Stomach (tissue), 19 donors: ENCODE measurements at places on chromosomes 16 and 17. TPM values are rescaled to one million over a fixed set of nuclear protein-coding genes. Genes with fewer than 3 reads are reported as not detected.

DNA sequence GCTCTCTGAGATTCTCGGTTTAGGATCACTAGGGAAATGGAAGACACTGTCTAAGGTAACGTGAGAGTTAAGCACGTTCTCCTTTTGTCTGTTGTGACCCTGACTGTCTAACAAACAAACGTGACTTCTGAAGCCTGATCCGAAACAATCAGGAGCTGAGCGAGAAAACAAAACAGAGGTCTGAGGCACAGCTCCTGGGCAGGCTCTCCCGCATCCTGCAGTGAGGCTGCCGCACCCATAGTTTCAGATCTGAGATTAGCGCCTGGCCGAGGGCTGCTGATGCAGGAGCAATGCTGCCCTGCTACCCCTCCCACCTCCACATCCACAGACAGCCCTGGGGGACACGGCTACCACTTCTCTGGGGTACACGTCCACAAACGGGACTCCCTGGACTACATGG, 46.7 kb downstream of the RNF157 start:
- H3K27ac ChIP-seq: no peak overlapping the region

IL4R gene
- 17.4 TPM for polyA plus RNA-seq

MFSD6L gene
- polyA plus RNA-seq: 4.5 TPM

DNA sequence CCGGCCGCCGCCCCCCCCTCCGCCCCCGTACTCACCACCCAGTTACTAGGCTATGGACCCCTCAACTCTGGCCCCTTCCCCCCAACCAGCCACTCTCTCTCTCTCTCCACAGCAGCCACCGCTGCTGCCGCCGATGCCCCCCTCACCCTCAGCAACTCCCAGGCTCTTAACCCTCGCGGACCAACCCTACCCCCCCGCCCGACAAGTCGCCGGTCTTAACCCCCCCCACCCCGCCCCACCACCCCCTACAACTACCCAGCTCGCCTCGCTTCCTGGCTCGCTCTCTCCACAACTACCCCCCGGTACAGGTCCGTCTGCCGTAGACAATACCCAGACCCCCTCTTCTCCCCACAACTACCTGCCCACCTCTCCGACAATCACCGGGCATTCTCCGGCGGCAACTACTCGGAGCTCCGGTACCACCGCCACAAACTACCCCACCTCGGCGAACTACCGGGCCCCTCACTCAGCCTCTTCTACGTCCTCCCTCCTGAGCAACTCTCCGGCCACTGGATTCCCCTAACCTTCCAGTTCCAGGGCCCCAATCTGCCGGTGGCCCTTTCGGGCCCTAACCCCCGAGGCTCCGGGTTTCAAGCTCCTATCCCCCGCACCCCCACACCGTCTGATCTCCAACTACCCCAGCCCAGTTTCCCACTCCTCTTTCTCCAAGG, 702 bp downstream of the PHF23 start:
- H3K4me3 ChIP-seq: peak overlapping the region; percentile 100
- no peak for DNase-seq
- no peaks in the 10 kb centered on the region for H3K27me3 ChIP-seq
- H3K4me1 ChIP-seq: peaks cover 61% of the 10 kb centered on the region
- peaks cover 23% of the 10 kb centered on the region for H3K36me3 ChIP-seq
- H3K27ac ChIP-seq: peak overlapping the region; percentile 95

TPSG1 gene
- not detected for polyA plus RNA-seq

DNA sequence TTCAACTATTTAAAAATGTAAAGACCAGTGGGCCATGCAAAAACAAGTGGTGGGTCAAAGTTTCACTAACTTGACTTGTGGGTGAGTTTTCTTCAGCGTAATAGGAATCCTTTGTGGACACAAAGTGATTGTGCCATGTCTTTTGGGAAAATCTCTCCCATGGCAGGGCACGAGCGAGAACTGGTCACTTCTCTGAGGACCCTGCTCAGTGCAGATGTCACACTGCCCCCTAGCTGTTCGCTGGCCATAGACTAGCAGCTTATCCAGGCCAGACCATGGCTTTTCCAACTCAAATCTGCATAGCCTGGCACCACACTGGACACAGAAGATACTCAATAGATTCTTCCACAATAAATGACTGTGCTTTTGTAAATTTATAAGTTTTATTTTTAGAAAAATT, 306.0 kb upstream of the CCL2 start:
- DNase-seq: no peak
- no peaks in the 10 kb centered on the region for H3K4me1 ChIP-seq
- no peaks in the 10 kb centered on the region for H3K36me3 ChIP-seq
- no peak overlapping the region for H3K27ac ChIP-seq
- H3K27me3 ChIP-seq: no peaks in the 10 kb centered on the region
